Left ventricle myocardium inferior (tissue), 1 donor: ENCODE measurements at places on chromosomes 6 and 20. TPM values are rescaled to one million over a fixed set of nuclear protein-coding genes. Genes with fewer than 3 reads are reported as not detected.

DNA sequence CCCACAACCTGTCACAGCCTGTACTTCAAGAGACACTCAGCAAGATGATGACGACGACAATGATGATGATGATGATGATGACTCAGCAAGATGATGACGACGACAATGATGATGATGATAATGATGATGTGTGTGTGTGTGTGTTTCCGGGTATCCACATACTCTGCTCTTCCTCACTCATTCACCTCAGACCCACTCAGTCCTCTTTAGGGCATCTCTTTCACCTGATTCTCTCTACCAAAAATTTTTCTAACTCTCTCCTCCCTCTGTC, 1.2 kb upstream of the EIF6 start:
- DNase-seq, result no peak

- no peak for DNase-seq
These were observed 82.1 kb downstream of the PHIP start for GRCh38 chr6:78995946-78996345.

DNA sequence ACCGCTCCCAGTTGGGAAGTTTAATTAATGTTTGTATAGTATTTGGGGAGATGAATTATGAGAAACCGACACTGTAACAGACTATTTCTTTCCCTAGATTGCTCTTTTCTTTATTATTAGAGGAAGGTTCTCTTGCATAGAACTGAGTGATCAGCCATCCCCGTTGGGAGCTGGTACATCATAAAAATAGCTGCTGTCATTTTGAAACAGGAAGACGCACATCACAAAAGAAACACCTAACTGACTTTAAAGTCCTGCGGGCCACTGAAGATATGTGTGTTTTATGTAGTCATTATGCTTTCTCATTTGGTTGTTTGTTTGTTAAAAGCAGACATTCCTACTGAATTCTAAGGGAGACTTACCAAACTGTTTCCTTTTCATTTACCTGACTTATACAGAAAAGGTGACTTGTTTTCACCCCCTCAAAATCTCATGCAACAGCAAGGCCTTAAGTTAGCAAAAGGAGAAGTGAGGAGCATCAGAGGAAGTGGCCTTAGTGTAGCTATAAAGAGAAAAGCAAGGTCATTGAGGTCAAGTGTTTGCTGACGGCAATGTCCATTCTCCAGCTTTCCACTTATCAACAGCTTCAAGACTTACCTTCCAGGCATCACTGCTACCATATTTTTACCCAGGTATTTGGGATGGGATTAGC, 91.0 kb downstream of the PKHD1 start:
- DNase-seq, result no peak

GRCh38 chr6:141513830-141514229, 618.9 kb upstream of the GJE1 start:
- DNase-seq, result no peak

GRCh38 chr6:8526624-8527023, 91.3 kb upstream of the SLC35B3 start:
- no peak for DNase-seq

The LYRM4 gene
- 28.5 TPM for total RNA-seq

The STX11 gene
- 6.8 TPM for total RNA-seq
